ENCODE measurements at places on chromosomes 16 and 17. TPM values are rescaled to one million over a fixed set of nuclear protein-coding genes. Genes with fewer than 3 reads are reported as not detected.
A peak's percentile ranks its signal among the peaks of the same experiment; 100 is the strongest.

- DNase-seq, result peak; percentile 64
Measured at GRCh38 chr17:72725433-72726068, 366.9 kb downstream of the SLC39A11 start.

DNA sequence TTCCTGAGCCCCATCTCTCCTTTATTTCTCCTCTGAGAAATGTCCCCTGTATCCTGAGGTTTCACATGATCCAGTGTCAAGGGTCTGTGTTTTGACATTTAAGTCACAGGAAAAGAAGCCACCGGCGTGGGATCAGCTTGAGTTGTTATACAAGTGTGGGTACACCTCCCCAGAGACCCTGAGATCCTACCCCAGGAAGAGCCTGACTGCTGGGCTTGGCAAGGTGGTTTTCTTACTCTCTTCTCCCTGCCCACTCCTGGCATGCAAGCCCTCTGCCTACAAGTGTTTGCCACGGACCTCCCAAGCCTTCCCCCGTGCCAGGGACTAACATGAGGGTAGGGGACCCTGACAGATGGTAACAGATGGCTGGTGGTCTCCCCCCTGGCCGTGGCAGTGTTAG is 2.8 kb upstream of the ARHGAP27 start:
- DNase-seq, result no peak

- no peak for DNase-seq
Measured at GRCh38 chr17:680529-680928, 34.1 kb downstream of the VPS53 start.

DNA sequence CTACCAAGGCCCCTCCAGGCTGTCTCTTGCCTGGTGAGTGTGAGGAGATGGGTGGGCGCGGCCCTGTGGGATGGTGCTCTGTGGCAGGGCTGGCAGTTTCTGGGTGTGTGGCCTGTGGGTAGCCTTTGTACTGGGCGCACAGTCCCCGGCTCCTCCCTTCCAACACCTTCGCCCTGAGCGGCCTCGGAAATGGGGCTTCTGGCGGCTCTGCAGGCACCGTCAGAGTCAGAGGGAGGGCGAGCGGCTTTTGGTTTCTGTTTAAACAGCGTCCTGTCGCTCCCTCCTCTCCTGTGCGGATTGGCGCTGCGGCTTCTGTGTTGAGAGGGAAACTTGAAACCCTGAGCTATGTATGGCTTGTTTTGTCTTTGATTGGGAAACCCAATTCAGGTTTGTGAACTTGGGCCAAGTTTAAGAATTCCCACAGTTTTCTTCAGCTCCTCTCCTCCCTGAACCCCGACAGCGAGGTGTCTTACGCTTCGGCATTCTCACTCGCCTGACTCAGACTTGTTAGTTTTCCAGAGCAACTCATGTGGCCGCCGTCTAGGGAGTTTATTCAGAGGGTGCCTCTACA is 8.3 kb upstream of the ZNF750 start:
- DNase-seq, result no peak

DNA sequence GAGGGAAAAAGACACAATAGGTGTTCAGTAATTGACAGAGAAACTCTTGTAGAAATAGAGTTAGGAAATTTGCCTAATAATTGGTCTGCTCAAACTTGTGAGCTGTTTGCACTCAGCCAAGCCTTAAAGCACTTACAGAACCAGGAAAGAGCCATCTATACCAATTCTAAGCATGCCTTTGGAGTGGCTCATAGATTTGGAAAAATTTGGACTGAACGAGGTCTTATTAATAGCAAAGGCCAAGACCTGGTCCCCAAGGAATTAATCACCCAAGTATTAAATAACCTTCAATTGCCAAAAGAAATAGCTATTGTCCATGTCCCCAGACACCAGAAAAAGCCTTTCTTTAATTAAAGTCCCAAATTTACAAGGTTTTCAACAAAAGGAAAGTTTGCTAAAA is 90.3 kb downstream of the EMP2 start:
- no peak for DNase-seq

GRCh38 chr16:88810912-88811768 is 588 bp downstream of the APRT start:
- DNase-seq, result no peak

DNA sequence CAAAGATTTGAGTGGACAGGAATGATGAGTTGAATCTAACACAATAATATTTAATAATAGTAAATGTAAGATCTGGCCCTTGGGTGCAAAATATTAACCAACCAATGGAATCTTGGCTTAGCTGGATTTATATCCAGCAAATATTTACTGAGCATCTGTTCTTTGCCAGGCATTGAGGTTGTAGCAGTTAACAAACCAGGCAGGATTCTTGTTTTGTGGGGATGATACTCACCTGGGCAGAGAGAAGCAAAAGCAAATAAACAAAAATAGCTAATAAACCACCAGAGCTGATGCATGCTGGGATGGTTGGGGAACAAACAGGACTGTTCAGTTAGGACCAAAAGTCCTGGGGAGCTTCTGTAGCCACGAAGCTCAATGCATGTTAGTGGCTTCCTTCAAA is 84.1 kb upstream of the CDH13 start:
- DNase-seq, result no peak

DNA sequence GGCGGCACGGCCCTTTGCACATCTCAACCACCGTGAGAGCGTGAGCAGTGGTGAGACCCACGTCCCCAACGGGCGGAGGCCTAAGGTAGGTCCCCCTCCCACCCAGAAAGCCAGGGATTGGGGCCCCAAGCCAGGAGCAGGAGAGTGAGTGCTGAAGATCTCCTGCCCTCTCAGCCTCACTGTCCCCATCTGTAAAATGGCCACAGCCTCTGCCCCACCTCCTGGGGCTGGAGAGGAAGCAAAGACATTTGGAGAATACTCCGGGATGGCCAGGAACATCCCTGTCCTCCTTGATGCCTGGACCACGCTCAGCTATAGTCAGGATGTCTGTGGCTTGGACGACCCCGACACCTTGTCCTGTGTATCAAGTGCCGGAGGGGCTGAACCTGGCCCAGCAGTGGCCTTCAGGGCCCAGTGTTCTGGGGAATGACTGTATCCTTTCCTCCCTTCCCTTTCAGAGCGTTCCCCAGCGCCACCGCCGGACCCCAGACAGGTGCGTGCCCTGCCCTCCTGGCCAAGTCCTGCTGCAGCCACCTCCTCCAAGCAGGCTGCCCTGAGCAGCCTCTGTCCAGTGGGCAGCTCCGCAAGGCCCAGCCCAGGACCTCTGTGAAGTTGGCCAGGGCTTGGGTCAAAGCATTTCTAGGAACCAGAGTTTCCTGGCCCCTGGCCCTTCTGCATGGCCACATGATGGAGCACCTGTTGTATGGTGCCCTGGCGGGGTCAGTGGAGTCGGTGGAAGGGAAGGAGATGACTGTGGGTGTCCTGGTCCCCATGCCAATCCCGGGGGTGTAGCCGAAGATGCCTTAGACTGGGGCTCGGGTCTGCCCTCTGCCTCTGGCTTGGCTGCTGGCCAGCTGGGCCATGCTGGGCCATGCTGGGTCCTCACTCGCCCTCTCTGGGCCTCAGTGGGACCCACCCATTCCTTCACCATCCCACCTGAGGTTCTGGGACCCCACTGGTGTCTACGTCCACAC is 38.4 kb downstream of the ADCY7 start:
- no peak for DNase-seq

Gene KRTAP1-5
- total RNA-seq, result not detected

Gene HCRT
- total RNA-seq, result 0.19 TPM

Gene PITPNC1
- total RNA-seq, result 26.0 TPM

Gene TAT
- total RNA-seq, result 0.09 TPM

Gene TNFAIP1
- 11.3 TPM for total RNA-seq

Gene ZSCAN32
- total RNA-seq, result 19.7 TPM

Gene TEKT5
- total RNA-seq, result 0.24 TPM

Gene NPW
- total RNA-seq, result 0.66 TPM

Gene KRTAP3-2
- total RNA-seq, result not detected

Data from thymus (tissue), 14 donors.